Activated CD8-positive, alpha-beta memory T cell treated with anti-CD3 and anti-CD28 coated beads, Interleukin-2, amount 10 ng/mL, durations not matched to agents 7 days and 5 days (primary cell): ENCODE measurements at places on chromosomes 13 and 19. TPM values are rescaled to one million over a fixed set of nuclear protein-coding genes. Genes with fewer than 3 reads are reported as not detected.

The TMEM145 gene
- 0.15 TPM for total RNA-seq

The RPL28 gene
- 2,244 TPM for total RNA-seq

The KLF1 gene
- 0.45 TPM for total RNA-seq

The ZSCAN4 gene
- not detected for total RNA-seq

The VWA8 gene
- total RNA-seq: 17.4 TPM

The LSR gene
- 10.0 TPM for total RNA-seq

The SPACA4 gene
- total RNA-seq: not detected

The ZNF729 gene
- not detected for total RNA-seq

The USHBP1 gene
- total RNA-seq: not detected

The ASF1B gene
- total RNA-seq: 124 TPM

The MCEMP1 gene
- not detected for total RNA-seq

The GFY gene
- not detected for total RNA-seq

The PSG2 gene
- not detected for total RNA-seq

The CD209 gene
- total RNA-seq: not detected

The CYP2A6 gene
- total RNA-seq: not detected

The CEACAM6 gene
- total RNA-seq: not detected

The B9D2 gene
- 9.3 TPM for total RNA-seq

The WASF3 gene
- not detected for total RNA-seq

The SNRPD2 gene
- total RNA-seq: 634 TPM

The ZIC5 gene
- not detected for total RNA-seq

The ZNF728 gene
- not detected for total RNA-seq

The SLC39A3 gene
- 41.3 TPM for total RNA-seq

The IGSF23 gene
- not detected for total RNA-seq

The MARCHF2 gene
- 16.5 TPM for total RNA-seq

The MBD3L3 gene
- not detected for total RNA-seq

The C3 gene
- 0.67 TPM for total RNA-seq

The B3GNT3 gene
- not detected for total RNA-seq

The C19orf85 gene
- total RNA-seq: not detected

The GPR18 gene
- 11.1 TPM for total RNA-seq

The KIR2DL4 gene
- 0.42 TPM for total RNA-seq

The CILP2 gene
- 0.15 TPM for total RNA-seq

The ZNF846 gene
- total RNA-seq: 9.6 TPM

The CEACAM7 gene
- total RNA-seq: not detected

The KCTD12 gene
- total RNA-seq: 2.4 TPM

The SYCN gene
- total RNA-seq: not detected

The ZNF154 gene
- total RNA-seq: 5.6 TPM

The SH2D3A gene
- 13.8 TPM for total RNA-seq

The TRPC4 gene
- total RNA-seq: not detected

The TMC4 gene
- 1.3 TPM for total RNA-seq

The TGFBR3L gene
- 7.7 TPM for total RNA-seq

The ENOX1 gene
- 2.4 TPM for total RNA-seq

The ONECUT3 gene
- not detected for total RNA-seq

The OVOL3 gene
- total RNA-seq: not detected

The SIX5 gene
- total RNA-seq: 2.8 TPM

The RASIP1 gene
- total RNA-seq: not detected

The ZNF547 gene
- total RNA-seq: 3.5 TPM

The KLC3 gene
- total RNA-seq: not detected
